KBM-7 (cell line): ENCODE measurements at places on chromosomes 5 and 9.

DNA sequence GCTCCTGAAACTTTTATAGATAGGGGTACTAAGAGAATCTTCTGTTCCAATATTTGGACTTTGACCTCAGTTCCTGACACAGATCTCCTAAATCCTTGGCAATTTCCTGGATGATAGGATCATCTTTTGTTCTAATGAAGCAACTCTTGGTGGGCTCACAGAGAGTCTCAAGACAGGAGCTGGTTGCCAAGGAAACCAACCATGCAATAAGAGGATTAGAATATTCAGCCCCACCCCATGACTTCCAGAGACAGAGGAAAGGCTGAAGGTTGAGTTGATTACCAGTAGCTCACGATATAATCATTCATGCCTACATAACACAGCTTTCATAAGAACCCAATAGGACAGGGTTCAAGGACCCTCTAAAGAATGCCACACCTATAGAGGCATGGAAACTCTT lies 2050.2 kb upstream of the CDH6 start:
- DNase-seq: no peak

- DNase-seq: peak; percentile 64
These were observed 60.4 kb upstream of the CAST start for GRCh38 chr5:96601715-96602244.

- DNase-seq: peak; percentile 12
These were observed 124.8 kb upstream of the RAD23B start for GRCh38 chr9:107158321-107158720.

DNA sequence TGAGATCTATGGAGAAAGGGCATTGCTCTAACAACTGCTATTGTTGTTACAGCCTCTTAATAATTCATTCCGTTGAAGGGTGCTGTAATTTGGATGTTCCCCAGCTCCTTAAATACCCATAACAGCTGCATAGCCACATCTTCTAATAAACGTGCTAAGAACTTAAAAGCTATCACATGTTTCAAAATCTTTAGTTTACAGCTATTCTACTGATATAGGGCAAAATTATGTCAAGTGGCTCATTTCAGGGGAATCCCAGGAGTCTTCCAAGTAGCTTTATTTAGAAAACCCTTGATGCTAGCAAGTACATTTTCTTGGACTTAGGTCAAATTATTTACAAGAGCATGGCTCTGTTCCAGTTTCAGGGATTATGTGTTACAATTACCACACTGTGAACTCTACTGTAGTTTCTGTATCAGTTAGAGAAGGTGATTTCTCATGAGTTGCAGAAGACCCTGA lies 990.4 kb upstream of the ACO1 start:
- no peak for DNase-seq

- no peak for DNase-seq
These were observed 216 bp downstream of the ZMYND19 start for GRCh38 chr9:137590123-137590468.

DNA sequence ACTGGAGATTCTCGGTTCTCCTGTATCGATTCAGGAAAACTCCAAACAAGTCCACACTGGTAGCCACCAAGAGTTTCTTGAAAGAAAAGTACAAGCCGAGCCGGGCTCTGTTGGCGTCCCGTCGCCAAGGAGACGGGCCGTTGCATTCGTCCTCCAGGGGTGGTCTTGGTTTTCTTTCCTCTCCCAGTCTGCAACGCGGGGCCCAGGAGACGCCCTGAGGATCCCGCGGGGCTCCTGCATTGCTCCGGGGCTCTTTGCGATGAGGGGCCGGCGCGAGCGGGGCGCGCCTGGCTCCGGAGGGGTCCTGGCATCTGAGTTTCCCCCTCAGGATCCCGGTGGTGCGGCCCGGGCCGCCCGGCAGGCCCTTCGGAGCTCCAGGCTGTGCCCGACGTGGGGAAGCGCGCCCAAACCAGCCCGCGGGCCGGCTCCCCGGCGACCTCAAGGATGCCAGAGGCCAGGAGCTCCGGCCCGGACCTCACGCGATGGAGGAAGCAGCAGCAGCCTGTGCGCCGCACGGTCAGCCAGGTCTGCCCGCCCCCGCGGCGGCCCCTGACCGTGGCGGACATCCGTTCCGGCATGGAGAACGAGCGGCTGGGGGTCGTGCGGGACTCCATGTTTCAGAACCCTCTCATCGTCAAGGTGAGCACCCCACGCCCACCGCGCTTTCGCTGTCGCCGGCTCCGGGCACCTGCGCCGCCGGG lies at the start of gene CFAP77:
Gene CFAP77 (plus strand): TSS at position 384 of the 701 bp plus-strand sequence. CDS start 61 bp downstream, at position 445.
- peak; percentile 58 for DNase-seq

DNA sequence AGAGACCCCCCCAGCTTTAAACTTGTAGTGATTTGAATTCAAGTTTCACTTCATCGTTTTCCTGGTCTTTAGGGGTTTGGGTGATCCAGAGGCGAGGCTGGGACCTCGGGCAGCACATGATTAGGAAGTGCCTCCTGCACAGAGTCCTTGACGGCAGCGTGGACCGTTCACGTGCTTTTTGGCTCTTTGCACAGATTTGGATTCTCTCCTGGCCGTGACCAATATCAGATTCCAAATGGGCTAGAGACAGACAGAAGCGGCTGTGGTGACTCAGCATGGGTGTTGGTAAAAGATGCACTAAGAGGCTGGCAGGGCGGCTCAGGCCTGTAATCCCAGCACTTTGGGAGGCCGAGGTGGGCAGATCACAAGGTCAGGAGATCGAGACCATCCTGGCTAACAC lies 117.2 kb upstream of the CACNA1B start:
- DNase-seq: no peak

GRCh38 chr5:133944263-133945185 lies 23.9 kb downstream of the C5orf15 start:
- peak; percentile 76 for DNase-seq

GRCh38 chr5:176132471-176133288 lies 105.5 kb upstream of the SIMC1 start:
- no peak for DNase-seq
